ENCODE measurements at places on chromosomes 1 and 21.
A peak's percentile ranks its signal among the peaks of the same experiment; 100 is the strongest.

- DNase-seq = peak; percentile 68
These were observed 2.0 kb downstream of the AHDC1 start for GRCh38 chr1:27601771-27602461.

DNA sequence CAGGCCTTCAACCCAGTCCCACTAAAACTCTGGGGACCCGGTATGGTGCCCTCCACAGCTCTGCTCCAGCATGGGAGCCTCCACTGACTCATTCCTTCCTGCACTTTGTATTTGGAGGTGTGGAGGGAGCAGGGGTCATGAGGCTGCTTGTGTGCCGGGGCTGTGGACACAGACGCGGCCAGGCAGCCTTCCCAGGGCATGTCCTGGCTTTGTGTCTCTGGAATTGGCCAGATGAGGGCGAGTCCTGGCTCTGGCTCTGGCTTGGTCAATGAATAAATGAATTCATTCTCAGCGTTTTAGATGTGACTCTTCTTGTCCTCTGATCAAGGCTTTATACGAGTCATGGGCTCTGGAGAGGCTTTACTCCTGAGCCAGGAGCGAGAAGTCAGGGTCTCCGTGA, 19.1 kb downstream of the AJAP1 start:
- DNase-seq = no peak

DNA sequence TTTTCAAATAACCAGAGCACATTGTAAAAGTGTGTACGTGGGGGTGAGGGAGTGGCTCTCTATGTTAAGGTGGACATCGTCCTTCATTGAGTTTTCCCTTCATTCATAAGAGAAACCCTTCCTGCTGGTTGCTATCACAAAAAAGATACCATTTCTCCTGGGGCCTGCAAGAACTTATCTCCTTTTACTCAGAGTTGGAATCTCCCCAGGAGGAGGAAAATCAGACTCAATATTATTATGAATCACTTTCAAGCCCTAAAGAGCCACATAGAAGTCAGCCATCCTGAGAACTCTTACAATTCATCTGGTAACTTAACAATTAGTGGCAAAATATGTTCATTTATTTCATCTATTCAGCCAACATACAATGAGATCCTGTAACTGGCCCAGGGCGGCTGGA, 27.1 kb upstream of the TGFBR3 start:
- DNase-seq = no peak

- DNase-seq = no peak
These were observed 27.8 kb upstream of the MPC2 start for GRCh38 chr1:167964646-167965045.

DNA sequence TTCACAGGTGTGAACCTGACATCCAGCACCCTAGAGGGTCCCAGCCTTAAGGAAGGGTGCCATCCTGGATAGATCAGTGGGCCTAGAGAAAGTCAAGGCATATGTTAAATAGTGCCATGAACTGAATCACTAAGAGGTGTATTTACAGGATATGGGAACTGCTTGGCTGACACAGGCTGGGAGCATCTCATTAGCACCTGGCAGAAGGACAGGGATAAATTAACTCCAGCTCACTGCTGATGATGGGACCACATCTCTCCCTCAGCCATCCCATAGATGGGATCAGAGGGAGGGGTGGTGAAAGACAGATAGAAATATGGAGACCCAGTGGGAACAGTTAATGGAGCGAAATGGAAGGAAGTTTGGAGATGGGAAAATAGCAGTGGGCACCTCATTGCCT, 122.0 kb downstream of the IGSF21 start:
- no peak for DNase-seq

- no peak for DNase-seq
These were observed 483.3 kb downstream of the TTLL7 start for GRCh38 chr1:83515578-83516154.

- DNase-seq = no peak
These were observed 25.9 kb downstream of the TSPAN2 start for GRCh38 chr1:115063228-115063901.

DNA sequence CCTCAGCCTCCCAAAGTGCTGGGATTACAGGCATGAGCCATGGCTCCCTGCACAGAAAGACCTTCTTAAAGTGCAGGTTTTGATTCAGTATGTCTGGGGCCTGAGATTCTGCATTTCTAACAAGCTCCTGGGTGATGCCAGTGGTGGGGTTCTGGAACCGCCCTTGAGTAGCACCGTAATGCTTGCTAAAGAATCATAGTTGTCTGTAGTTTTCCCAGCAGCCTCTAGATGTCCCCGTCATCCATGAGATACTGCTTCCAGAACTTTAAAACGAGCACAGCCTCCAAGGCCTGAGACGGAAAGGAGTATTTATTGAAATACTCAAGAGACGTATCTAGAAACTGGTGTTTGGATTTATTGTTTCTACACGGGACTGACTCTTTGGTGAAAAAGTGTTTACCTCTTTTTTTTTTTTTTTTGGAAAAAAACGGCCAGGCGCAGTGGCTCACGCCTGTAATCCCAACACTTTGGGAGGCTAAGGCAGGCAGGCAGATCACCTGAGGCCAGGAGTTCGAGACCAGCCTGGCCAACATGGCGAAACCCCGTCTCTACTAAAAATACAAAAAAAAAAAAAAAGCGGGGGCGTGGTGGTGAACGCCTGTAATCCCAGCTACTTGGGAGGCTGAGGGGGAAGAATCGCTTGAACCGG, 2.6 kb upstream of the TOR3A start:
- DNase-seq = peak; percentile 68

GRCh38 chr21:20106368-20106767, 891.8 kb upstream of the NCAM2 start:
- DNase-seq = no peak
